ENCODE measurements at places on chromosomes 6 and 20.

DNA sequence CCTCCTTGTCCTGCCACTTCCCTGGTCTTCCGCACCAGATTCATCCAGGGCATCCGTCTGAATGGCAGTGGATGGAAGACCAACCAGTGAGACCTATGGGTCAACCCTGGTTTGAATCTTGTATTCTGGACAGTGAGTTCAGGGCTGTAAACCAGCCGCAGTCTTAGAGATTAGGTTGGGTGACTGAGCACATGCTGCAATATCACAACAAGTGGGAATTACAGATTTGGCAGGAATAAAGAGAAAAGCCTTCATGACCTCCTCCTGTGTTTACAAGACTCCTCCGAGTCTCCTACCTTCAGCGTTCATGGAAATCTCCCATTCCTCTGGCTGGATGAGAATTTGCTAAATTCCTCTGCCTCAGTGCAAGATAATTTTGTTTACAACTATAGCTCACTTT is 9.9 kb downstream of the ECI2 start:
- DNase-seq, result no peak

- DNase-seq, result peak; percentile 21
Observed at GRCh38 chr6:155530219-155530834, 74.7 kb upstream of the NOX3 start.

GRCh38 chr6:36718560-36718959 is 20.9 kb downstream of the RAB44 start:
- DNase-seq, result no peak

DNA sequence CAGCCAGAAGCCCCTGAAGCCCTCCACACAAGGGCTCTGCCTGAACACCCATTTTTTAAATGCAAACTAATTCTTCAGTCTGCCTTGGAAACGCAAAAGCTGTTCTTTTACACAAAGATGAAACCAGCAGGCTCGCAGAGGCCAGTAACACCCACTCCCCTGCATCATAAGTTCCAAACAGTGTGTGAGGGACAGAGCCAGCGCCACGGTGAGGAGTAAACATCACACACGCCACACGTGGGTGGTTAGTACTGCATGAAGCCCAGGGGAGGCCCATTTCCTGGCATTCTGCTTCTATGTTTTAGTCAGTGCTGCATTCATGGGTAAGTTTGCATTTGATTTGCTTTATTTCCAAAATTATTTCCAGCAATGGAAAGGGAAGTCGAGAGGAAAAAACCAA is 217.7 kb upstream of the RIN2 start:
- peak; percentile 56 for DNase-seq

- DNase-seq, result no peak
Observed at GRCh38 chr6:33975661-33976436, 170.0 kb downstream of the GRM4 start.

- peak; percentile 39 for DNase-seq
Observed at GRCh38 chr6:28816909-28817807, 106.6 kb downstream of the TRIM27 start.

DNA sequence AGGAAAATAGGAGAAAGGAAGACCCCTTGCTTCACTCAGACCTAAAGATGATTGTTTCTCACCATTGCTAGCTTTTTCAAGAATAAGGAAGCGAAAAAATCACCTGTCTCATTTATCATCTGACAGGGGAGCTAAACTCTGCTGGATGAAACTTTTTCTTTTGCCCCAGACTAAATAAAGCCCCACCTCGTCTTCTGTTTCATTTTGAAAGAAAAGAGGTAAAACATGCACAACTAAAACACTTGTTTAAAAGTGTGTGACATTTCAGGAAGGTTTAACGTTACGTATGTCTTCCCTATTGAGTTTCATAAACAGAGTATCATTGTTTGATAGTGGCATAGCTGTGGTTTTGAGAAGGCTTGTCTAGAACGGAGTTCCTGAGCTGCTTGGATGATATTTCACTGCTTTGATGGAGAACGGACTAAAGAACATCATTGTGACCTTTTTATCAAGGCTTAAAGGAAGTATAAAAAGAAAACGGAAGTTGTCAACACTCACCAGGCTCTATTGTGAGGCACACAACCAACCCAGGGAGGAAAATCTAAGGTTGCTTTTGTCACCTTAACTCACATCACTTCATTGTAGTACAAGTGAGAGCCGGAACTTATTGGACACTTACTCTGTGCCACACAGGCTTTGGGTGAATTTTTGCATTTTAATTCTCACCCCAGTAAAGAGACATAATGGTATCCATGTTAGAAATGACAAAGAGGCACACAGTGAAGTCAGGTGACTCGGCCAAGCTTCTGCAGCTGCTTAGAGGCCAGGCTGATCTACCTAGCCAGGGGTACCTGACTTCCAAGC is 29.5 kb downstream of the TSHZ2 start:
- no peak for DNase-seq

DNA sequence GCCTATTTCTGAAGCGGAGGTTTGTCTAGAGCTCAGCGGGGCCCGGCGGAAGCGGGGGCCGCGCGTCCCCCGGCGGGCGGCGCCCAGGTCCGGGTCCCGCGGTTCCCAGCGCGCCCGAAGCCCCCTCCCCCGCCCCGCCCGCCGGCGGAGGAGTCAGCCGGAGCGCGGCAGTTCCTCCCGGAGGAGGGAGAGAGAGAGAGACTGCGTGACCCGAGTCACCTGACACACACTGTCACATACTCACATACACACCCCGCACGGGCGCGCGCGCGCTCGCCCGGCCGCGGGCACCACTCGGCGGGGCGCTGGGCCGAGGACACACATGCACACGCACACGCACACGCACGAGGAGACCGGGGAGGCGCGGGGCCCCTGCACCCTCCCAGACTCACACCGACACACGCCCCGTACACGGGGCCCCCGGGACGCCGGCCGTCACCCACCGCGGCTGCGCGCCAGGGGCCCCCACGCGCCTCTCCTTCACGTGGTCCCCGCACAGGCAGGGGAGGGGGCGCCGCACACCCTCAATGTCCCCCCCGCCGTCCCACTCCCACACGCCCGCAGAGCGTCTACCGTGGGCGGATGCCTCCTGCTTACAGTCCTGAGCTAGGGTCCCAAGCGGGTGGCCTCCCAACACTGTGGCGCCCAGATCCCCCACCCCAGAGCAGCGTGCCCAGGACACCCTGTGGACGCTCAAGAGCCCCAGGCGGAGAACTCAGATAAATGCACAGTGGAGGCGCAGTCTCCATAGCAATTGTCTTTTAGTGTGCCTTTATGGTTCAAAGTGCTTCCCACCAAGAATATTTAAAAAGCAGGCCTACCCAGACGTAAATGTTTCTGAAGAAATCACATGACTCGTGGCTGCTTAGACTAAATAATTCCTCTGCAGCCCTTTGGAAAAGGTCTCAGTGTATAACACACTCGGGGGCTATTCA is at the start of gene RRAGD:
RRAGD (minus strand) TSS at position 203 of the 935 bp plus-strand sequence. CDS start 280 bp downstream, outside the sequence.
- DNase-seq, result peak; percentile 69

DNA sequence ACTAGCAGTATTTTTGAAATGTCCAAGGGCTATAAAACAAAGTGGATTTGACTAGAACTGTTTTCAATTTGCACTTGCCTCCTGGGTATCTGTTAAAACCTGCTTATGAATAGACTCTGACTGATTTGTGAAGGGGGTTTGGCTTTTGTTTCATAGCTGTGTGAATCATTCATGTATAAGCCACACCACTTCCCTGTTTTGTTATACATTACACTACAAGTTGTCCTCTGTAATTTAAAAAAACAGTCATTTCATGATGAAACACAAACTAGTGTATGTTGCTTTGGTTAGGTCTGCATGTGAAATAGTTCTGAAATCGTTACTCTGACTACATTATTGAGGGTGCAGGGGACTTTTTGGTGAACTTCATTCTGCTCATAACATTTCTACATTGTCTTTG is 121.7 kb downstream of the NKAIN2 start:
- DNase-seq, result no peak

GRCh38 chr6:153727885-153728284 is 311.2 kb upstream of the OPRM1 start:
- DNase-seq, result peak; percentile 8

GRCh38 chr20:46994341-46994740 is 99.7 kb downstream of the EYA2 start:
- no peak for DNase-seq

DNA sequence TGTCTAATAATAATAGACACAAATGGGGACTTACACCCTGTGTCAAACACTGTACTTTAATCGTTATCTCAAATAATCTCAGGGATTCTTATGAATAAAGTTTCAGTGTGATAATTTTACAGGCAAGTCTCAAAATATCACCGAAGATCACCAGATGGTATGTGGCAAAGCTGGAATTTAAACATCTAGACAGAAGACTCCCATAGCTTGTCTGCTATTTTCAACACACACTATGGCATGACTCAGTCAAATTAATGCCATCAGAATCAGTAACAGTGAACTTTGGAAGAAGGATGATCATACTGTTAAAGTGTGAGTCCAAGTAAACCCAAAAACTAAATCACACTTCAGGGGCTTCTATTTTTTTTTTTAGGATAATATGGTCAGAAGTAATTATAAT is 867.6 kb upstream of the FLRT3 start:
- no peak for DNase-seq

GRCh38 chr6:45728674-45729073 is 287.0 kb downstream of the CLIC5 start:
- no peak for DNase-seq

- no peak for DNase-seq
Observed at GRCh38 chr6:158758451-158758860, 60.7 kb downstream of the EZR start.

GRCh38 chr6:158972241-158973233 is 27.5 kb downstream of the RSPH3 start:
- DNase-seq, result no peak

DNA sequence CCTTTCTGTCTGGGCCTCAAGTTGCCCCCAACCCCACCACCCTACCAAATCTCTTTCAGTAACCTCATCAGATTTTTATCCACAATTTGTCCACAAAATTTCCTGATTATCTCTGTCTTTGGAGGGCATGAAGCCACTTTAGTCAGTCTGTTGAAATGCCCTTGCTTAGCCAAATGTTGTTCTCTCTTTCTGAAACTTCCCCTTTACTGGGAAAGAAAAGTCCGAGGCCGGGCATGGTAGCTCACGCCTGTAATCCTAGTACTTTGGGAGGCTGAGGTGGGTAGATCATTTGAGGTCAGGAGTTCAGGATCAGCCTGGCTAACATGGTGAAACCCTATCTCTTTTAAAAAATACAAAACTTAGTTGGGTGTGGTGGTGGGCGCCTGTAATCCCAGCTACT is 33.8 kb downstream of the TOMM6 start:
- DNase-seq, result no peak

DNA sequence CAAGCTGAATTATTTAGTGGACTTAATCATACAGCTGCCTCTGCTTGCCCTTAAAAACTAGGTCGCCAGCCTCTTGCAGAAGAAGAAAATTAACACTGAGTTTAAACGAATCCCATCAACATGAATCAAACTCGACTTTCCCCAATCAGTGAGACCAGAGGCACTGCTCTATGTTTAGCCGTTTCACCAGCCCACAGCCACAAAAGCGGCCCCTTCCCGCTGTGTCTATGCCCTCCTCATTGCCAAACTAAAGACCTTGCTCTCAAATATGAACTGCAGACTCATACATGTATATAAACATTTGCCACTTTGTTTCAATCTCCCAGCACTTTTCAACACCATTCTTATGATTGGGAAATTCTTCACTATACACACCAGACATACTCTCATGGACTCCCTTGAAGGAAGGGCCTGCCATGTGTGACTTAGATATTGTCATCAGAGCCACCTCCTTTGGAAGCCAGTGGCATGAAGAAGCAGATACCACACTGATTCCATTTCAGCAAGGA is 105.8 kb upstream of the ADGRF1 start:
- DNase-seq, result peak; percentile 37

DNA sequence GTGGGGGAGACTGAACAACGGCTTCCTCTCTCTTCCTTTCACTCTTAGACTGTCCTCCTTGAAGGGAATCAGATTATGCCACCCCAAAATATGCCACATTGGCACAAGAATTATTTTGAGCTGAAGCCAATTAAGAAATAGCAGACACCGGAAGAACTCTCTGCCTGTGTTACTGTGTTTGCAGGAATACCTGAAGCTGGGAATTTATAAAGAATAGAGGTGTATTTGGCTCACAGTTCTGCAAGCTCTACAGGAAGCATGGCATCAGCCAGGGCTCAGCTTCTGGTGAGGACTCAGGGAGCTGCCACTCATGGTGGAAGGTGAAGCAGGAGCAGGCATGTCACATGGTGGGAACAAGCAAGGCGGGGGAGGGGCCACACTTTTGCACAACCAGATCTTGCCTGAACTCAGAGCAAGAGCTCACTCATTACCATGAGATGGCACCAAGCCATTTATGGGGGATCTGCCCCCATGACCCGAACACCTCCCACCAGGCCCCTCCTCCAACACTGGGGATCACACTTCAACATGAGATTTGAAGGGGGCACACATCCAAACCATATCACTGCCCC is 46.0 kb downstream of the PCNA start:
- no peak for DNase-seq

DNA sequence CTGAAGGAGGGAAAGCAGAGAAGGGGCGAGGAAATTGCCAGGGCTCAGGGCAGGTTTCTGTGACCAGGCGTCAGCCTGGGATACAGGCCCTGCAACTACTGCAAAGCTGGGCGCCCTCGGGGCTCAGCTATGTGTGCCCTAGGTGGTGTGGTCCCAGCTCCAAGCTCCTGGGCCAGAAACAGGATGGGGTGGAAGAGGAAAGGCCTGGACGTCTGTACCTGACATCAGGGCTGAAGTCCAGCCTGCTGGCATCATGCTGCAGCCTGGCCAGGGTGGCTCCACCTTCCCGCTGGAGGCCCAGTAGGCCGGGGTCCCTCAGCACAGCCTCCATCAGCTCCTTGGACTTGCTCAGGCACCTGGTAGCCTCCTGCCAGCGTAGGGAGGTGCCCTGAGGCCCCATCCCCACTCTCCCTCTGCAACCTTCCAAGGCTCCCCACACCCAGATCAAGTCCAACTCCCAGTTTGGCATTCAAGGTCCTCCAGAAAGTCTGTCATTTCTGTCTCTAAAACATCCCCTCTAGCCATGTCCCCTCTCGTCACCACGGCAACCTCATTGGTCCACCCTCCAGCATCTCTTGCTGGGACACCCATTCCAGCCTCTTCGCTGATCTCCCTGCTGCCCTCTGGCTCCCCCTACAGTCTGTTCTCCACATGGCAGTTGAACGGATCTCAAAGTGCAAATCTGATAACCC is 38.2 kb downstream of the KIAA1755 start:
- no peak for DNase-seq

DNA sequence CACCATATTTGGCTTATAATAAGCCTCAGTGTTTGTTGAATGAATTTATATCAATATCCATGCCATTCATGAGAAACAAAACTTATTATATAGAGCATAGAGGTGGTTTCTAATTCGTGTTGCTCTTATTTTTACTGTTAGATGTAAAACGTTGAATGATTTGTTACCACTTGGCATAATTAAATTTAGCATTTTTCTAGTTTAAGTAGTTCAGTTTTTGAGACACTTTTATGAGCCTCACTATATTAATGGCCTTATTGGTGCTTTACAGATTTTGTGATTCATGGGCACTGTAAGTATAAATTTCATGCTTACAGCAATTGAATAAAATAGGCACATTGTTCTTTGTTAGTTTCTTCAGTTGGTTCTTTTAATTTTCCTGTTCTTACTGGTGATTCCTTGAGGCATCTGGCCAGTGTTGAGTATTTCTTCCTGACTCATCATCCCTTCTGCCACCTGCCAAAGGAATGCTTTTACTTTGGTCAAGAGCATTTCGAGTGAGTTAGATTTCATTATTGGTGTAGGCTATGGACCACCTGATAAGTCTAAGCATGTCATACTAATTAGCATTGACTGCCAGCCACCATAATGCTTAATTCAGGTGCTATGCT is 34.8 kb downstream of the CDKAL1 start:
- DNase-seq, result no peak

GRCh38 chr6:32075781-32076180 is 33.4 kb downstream of the TNXB start:
- no peak for DNase-seq

Measured in spinal cord (tissue), 10 donors.